Esophagus mucosa (tissue), 1 donor: ENCODE measurements at places on chromosomes 1 and 21.

DNA sequence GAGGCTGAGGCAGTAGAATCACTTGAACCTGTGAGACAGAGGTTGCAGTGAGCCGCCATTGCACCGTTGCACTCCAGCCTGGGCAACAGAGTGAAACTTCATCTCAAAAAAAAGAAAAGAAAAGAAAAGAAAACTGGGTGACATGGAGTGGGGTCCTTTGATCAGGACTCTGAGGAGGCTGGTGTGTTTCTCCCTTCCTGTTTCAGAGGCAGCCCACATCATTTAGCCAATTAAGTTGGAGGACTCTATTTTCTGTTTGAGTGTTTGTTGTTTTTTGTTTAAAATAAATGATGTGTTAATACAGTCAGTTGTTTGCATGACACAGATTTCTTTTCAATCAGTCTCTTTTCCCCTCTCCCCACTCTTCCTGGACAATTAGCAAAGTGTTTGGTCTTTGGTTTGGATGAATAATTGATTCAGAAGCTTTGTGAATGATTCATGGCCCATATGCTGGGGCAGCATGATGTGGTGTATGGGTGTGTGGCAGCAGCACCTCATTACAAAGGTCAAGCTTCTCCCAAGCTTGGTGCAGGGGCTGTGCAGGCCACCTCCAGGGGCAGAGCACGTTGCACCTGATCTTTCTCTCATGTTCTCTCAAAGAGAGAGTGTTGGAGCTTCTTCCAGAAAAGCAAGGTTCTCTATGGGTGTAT is 48.8 kb downstream of the CACNA1E start:
- no peak for ATAC-seq

DNA sequence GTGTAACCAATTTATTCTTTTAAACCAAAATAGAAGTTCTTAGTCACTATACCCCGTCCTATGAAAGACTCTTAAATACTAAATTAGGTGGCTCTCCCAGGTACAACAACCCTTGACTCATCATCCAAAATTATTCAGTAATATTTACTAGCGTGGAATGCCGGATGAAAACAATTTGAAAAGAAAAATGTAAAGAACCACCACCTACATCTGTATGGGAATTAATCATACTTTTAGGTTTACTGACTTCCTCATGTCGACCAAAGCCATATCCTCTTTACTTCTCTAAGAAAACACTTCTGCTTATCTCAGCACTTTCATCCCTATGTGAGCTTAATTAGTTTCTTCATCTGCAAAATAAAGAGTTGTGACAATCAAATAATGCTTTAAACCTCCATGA is 139.6 kb downstream of the AKT3 start:
- ATAC-seq: no peak

DNA sequence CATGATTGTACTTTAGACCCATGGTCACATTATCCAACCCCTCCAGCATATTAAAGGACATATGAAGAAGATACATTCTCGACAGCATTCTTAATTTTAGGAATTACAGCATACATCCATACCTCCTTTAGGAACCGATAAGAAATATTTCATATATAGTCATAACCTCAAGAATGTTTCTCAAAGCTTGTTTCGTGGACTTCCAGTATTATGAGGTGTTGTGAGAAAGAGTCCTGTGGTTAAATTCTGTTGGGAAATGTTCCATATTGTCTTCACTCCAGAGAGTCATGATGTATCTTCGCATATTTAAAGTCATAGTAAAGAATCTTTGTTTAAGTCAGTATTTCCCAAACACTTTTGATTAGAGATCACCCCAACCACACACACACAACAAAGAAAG is 321.0 kb upstream of the SNX7 start:
- no peak for ATAC-seq

GRCh38 chr1:177126267-177126666 is 38.2 kb downstream of the ASTN1 start:
- no peak for ATAC-seq

- ATAC-seq: no peak
Measured at GRCh38 chr21:46254208-46254975, 25.8 kb upstream of the LSS start.

DNA sequence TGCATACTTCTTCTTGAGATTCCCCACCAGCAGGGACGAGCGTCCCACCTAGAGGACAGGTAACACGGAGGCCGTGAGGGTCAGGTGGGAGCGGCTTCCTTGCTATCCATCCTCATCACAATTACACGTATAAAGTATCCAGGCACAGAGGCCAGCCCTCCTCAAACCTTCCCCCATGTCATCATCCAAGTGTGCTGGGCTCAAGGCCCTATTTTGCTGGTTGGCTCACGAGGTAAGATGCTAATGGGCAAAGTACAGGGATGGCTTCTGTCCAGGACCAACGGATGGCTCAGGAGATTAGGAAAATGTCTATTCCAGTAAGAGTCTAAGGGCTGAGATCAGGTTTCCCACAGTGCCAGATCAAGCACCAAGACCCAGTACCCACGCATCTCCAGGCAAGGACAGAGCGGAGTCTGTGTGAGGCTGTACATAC is 11.5 kb upstream of the A3GALT2 start:
- no peak for ATAC-seq
